SHP77 treated with DMSO at 0.1 percent for 48 hours (cell line): ENCODE measurements at places on chromosomes 7 and 10.

DNA sequence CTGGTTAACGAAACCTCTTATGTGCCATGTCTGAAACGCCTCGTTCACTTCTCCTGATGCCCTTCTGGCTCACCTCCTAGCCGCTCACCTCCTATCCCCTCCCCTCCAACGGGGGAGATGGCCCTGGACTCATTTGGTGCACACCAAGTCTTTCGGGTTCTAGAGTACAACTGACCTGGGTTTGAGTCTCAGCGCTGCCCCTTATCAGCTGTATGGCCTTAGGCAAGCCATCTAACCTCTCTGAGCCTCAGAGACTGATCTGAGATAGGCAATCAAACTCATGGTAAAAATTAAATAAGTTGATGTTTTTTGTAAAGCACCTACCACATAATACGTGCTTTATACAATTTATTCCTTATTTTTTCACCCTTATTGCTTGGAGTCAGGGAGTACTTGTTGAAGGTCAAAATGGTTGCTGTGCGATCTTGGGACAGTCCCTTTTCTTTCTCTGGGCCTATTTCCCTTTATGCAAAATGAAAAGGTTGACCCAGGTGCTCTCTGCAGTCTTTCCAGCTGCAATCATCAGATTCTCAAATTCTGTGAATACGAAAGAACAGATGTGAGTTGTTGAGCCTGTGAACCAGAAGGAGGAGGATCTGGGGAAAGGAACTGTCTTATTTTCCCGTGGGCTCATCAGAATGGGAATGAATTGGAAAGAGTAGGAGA, 31.2 kb upstream of the PLEKHA1 start:
- DNase-seq, result no peak

DNA sequence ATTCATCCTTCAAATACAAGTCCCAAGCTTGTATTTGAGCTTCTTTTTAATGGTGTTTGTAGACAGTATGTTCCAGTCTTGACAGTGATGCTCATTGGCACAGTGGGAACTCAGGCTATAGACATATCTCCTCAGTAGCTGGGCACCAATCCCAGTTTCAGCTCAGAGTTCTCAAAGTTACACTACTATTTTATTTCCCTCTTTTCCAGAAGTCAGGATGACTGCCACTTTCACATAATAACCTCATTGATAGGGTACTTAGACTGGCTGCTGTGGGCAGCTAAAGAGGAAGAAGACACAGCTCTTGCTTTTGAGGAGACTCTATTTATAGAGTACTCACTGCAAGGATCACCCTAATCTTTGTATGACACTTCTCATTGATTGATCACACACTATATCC, 2.4 kb downstream of the GBF1 start:
- no peak for DNase-seq

DNA sequence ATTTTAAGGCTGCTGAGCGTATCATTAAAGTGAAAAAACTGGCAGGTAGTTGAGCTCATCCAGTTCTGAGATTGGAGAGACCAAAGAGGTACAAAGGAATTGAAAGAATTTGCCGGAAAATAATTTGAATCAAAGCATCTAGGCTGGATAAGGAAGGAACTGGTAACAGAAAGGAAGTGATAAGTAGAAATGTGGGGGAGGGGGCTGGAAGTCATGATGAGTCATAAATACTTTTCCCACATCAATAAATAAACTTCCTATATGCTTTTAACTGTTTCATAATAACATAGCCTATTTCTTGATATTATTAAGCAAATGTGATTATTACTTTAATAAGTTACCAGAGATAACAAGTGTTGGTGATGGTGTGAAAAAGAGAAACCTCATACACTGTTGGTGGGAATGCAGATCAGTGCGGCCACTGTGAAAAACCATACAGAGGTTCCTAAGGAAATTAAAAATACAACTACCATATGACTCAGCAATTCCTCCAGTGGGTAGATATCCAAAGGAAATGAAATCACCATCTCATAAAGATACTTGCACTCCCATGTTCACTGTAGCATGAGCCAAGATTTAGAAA, 27.0 kb downstream of the ZNF438 start:
- no peak for DNase-seq

- no peak for DNase-seq
Measured at GRCh38 chr10:81108516-81109199, 571.0 kb downstream of the SH2D4B start.

DNA sequence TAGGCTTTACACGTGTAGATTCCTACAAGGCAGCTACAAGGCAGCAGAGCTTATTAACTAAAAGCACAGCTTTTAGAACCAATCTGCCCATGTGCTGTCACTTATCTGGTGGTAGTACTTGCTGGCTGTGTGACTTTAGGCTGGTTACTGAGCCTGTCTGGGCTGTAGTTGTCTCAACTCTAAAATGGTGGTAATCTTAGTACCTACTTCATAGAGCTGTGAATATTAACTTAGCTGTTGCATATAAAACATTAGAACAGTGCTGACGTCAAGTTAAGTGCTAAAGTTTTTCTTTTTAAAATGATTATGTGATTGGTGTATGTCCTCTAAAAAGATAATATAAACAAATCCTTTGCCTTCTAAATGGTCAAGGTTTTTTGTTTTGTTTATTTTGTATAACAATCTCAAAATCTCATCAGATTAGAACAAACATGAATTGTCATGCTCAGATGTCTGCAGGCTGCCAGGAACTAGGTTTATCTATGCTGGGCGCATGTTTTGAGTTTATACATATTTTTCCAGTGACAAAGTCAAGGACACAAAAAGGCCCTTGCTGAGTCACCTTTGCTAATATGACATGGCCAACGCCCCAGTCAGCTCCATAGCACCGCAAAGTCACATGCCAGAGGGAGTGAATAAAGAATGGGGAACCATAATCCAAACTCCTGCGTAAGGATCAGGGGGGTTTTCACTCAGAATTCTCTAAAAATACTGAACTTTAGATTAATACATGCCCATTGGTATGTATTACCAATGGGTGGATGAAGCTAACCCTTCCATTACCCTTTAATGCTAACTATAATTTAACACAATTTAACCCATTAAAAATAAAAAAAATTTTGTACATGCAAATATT, 39.8 kb upstream of the ARL4A start:
- no peak for DNase-seq
